ENCODE measurements at places on chromosomes 7 and 10. TPM values are rescaled to one million over a fixed set of nuclear protein-coding genes. Genes with fewer than 3 reads are reported as not detected.

- ATAC-seq = no peak
Measured at GRCh38 chr7:105810556-105810955, 65.8 kb downstream of the ATXN7L1 start.

The CUBN gene
- total RNA-seq = 1.5 TPM

The ZNF467 gene
- total RNA-seq = 3.7 TPM

DNA sequence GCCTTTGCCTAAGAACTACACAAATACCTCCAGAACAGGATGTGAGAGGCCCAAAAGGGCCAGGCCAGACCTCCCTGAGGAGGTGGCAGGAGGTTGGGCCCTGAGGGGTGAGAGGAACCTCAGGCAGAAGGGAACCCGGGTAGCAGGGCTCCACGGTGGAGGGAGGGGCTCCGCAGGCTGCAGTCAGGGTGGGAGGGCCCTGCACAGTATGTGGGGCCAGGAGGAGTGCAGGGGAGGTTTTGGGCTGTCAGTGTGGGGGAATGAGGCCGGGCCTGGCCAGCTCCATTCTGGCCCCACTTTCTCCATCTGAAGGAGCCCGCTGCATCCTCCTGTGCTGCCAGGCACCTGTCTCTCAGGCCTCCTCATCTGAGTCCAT is 25.9 kb downstream of the DNAJB12 start:
- peak; percentile 4 for ATAC-seq

- ATAC-seq = no peak
Measured at GRCh38 chr10:129929343-129930292, 34.5 kb downstream of the EBF3 start.

DNA sequence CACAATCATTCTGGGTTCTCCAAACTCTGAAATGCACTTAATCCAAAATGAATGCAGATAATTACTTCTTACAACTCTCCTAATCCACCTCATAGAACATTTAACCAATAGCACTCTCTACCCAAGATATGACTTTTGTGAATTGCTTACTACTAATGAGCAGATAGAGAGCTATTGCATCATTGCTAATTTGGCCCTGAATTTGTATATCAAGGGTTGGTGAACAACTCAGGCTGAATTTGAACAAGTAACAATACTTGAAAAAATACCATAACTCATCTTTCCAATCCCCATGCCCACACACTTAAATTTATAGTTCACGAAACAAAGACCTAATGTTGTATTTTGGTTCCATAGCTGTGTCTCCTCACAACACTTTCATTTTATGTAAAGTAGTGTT is 246.0 kb downstream of the TSPAN12 start:
- no peak for ATAC-seq

The SLC18A2 gene
- 0.05 TPM for total RNA-seq
